ENCODE measurements at places on chromosomes 11 and 22.

- no peak for DNase-seq
These were observed at the start of gene BIK for GRCh38 chr22:43110444-43110926. TSS of gene BIK (plus strand) at chr22:43110750. CDS start at chr22:43124023, 13,273 bp downstream.

DNA sequence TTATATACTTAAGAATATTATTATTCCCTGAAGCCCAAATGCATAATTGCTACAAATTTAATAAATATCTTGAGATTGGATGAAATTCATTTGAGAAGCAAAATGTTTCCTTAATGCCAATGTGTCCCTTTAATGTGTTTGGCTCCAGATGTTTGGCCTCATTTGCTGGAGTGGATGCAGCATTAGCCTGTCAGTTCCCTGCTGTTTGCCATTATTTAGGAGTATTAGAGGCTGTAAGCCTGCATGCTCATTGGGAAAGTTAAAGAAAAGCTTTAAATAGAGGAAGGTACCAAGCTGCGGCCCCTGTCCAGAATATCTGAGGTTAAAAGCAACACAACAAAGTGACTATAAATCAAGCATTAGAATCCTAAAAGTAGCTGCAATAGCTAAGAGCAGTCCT is 54.8 kb upstream of the PITPNB start:
- DNase-seq = no peak

DNA sequence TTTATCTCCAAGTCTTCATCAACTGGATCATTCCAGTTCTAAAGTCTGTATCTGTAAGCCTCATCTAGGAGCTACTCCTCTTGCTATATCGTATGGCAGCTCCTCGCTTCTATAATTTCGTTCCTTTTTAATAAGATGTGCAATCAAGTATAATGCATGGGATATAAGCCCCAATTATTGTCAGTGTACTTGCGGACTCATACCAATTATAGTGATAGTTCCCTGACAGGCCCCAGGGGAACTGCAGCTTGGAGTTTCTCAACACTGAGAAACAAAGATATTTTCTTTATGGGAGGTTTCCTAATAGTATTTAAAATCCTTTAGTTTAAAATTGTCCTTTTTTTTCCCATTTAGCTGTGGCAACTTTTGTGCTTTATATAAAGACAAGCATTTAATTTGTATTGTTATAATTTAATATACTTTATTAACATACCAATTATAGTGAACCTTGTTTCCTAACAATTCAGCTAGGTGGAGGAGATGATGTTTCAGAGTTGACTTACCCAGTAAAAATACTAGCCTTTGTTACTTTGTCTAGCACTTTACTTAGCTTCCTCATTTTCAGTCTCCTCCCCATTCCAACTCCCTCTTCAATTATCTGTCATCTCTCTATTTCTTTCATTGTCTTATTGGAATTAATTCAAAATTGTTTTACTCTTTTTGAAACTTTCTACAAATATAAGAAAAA is 25.3 kb upstream of the DDX17 start:
- no peak for DNase-seq

- DNase-seq = no peak
These were observed 49.3 kb downstream of the WT1 start for GRCh38 chr11:32385998-32386397.

GRCh38 chr11:43021466-43021865 is 290.3 kb upstream of the API5 start:
- no peak for DNase-seq

DNA sequence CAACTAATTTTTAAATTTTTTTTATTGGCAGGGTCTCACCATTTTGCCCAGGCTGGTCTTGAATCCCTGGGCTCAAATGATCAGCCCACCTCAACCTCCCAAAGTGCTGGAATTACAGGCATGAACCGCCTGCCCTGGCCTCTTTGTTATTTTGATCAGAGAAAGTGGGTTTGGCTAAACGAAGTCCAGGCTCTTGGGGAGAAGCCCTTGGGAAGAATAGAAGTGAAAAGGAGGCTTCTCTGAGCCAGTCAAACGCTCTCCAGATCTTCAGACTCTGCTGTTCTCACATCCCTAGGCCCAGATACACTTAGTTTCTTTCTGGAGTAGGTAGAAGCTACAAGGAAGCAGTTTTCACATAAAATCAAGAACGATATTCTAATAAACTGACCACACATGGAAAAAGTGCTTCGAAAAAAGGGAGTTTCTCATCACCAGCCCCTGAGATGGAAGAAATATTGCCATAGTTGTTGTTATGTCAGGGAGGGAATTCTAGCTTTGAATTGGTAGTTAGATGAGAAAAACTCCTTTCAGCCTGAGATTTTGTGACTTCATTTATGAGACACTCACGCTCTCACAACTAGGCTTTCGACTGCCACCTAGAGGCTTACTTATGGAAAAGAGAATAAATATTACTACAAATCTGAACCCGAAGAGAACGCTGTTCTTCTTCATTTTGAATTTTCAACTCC is 41.7 kb upstream of the AQP11 start:
- peak; percentile 68 for DNase-seq

DNA sequence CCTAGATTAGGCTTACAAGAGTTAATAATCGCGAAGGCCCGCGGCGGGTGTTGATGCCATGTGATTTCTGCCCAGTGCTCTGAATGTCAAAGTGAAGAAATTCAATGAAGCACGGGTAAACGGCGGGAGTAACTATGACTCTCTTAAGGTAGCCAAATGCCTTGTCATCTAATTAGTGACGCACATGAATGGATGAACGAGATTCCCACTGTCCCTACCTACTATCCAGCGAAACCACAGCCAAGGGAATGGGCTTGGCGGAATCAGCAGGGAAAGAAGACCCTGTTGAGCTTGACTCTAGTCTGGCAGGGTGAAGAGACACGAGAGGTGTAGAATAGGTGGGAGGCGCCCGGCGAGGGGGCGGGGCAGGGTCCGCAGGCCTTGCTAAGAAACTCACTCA is 65.5 kb downstream of the AAMDC start:
- DNase-seq = no peak

DNA sequence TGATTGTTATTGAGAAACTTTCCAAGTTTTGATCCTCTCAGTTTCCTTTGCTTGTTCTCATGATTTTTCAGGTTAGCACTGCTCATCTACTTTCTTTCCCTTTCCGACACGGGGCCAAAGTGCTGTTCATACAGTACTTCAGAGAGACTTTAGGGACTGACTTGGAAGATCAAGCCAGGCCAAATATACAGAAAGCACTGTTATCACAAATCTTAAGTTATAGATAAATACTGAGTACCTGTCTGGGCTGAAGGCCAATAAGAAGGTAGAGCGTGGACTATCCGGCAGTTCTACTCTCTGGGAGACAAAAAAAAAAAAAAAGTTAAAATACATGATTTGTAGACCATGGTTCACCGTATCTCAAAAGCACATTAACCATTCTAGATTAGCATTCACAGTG is 46.2 kb downstream of the AMBRA1 start:
- no peak for DNase-seq

GRCh38 chr11:76984743-76985142 is 49.5 kb upstream of the B3GNT6 start:
- DNase-seq = no peak

DNA sequence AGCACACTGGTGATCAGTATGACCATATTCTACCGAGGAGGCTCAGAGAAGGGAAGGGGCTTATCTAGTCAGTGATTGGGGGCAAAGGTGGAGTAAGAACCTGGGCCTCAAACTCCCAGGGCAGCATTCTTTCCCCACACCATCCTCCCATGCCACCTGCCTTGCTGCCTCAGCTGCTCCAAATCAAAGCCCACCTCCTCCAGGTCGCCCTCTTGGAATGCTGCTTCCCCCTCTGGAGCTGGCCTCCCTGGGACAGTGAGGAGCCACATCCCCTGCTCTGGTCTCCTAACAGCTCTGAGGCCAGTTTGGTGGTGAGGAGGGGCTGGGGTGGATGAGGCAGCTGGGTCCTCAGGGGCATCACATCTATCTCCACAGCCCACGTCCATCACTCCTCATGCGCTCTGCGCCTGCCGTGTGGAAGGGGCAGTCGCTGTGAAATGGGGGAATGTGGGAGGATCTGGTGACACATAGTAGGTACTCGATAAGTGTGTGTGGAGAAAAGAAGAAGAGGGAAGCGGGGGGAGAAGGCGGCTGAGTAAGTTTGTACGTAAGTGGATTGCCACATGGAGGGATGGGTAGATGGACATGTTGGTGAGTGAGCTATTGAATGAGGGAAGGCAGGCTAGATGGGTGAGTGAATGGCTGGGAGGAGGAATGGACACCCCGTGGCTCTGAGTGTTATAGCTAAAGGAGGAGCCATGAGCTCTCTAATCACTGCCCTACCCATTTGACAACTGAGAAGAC is 16.1 kb upstream of the ARHGEF17 start:
- no peak for DNase-seq

- no peak for DNase-seq
These were observed 66.8 kb downstream of the CSTPP1 start for GRCh38 chr11:47003180-47003877.

DNA sequence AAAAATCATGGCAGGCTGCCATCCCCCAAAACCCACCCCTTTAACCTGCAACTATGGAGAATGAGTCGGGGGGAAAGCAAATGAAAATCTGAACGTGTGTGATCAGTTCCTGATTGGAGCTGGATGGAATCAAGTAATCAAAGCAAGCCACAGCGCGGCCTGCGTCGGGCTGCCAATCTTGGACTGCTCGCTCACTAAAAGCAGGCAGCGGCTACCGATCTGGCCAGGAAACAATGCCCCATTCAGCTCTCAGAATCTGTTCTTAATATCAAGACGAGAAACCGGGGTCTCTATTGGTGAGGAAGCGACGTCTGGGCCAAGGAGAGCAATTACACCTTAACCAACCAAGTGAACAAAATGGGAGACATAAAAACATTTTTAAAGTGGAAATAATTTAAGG is 472.2 kb downstream of the SOX6 start:
- DNase-seq = no peak

GRCh38 chr11:1084561-1085439 is 10.1 kb downstream of the MUC2 start:
- no peak for DNase-seq

DNA sequence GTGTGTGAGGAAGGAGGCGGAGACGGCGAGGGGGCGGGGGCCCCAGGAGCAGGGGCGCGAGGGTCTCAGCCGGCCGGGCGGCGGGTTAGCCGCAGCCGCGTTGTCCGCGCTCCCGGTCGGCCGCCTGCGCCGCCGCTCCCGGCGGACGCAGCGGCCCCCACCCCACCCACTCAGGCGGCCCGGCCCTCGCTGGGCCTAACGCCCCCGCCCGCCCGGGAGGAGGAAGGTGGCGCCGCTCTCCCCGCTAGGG is at the start of gene FCHSD2:
Gene FCHSD2, minus strand, starts transcription at position 191 of the 250 bp plus-strand sequence. CDS start 441 bp downstream, outside the sequence.
- DNase-seq = no peak

DNA sequence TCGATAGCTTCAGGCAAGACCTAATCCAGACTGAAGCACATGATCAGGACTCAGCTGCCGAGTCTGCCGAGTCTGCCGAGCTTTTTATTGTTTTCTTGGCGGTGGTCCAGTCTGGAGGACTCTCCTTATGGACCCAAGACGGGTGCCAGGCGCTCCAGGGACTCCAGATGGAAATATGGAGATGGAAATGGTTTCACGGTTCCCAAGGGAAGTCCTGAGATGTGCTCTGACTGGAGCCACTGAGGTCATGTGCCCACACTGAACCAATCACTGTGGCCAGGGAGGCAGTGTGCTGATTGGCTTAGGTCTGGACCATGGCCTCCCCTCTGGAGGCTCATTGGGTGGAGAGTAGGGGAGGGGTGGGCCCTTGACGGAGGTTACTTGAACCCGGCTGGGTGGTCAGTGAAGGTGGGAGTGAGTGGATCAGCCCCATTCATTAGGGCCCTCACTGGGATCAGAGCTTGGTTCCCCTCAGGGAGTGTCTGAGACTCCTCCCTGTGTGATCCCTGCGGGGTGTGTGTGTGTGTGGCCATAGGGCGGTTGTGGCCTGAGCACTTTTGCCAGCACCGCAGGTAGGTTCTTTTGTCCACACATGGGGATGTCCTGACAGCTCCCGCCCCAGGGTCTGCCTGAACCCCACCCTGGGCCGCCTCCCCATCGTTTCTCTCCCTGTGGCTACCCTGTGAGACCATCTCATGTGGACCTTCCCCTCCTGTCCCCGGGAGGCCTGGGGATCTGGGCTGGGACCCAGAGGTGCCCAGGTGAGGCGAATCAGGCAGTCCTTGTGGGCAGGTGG is 14.0 kb downstream of the RPS6KA4 start:
- DNase-seq = no peak

DNA sequence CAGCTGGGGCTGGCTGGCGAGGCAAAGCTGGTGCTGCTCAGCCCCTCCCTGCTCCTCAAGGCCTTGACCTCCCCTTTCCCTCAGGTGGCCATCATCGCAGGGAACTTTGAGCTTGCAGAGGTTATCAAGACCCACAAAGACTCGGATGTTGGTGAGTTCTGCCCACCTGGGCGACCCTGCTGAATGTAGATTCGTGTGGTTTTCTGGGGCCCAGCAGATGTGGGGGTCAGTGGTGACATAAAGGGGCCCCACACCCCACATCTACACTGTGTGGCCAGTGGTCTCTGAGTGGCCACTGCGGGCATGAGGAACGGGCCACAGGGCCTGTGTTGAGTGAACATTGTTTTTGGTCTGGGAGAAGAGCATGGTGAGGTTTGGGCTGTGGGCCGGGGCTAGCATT is 11.9 kb downstream of the SHANK3 start:
- no peak for DNase-seq

DNA sequence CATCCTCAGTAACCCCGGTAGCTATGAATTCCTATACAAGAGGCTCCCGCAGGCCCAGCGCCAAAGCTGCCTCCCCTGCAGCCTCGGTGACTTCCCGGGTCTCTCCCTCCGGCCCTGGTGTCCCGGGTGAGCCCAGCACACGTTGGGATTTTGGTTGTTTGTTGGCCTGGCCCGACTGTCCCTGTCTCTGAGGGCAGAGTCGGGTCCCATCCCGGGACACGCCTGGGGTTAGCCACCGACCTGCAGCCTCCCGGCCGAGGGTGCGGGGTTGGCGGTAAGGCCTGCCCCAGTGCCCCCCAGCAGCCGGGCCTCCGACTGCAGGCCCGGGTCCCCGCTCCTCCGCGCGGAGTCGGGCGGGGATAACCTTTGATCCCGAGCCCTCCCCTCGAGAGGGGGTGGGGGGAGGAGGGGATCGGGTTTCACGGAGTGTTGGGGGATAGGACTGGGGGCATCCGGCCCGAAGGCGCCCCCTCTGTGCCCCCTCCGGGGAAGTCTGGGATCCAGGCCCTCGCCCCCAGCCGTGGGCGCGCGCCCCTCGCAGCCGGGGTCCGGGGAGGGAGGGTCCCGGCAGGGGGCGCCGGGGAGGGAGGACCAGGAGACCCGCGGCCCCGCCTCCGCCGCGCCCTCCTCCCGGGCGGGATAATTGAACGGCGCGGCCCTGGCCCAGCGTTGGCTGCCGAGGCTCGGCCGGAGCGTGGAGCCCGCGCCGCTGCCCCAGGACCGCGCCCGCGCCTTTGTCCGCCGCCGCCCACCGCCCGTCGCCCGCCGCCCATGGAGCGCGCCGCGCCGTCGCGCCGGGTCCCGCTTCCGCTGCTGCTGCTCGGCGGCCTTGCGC is at the start of gene FBLN1:
Gene FBLN1, plus strand, starts transcription at position 669 of the 835 bp plus-strand sequence. Its CDS starts 103 bp downstream, at position 772.
- no peak for DNase-seq

- DNase-seq = peak; percentile 4
These were observed 7.4 kb upstream of the TH start for GRCh38 chr11:2178906-2179494.

GRCh38 chr11:6410695-6411430 is 8.0 kb downstream of the APBB1 start:
- no peak for DNase-seq

GRCh38 chr11:30816959-30817880 is 231.1 kb upstream of the MPPED2 start:
- no peak for DNase-seq

Data from stromal cell of bone marrow (primary cell).